ENCODE measurements at places on chromosomes 6 and 20.
A peak's percentile ranks its signal among the peaks of the same experiment; 100 is the strongest.

- DNase-seq = no peak
These were observed 30.4 kb downstream of the TM9SF4 start for GRCh38 chr20:32139947-32140346.

DNA sequence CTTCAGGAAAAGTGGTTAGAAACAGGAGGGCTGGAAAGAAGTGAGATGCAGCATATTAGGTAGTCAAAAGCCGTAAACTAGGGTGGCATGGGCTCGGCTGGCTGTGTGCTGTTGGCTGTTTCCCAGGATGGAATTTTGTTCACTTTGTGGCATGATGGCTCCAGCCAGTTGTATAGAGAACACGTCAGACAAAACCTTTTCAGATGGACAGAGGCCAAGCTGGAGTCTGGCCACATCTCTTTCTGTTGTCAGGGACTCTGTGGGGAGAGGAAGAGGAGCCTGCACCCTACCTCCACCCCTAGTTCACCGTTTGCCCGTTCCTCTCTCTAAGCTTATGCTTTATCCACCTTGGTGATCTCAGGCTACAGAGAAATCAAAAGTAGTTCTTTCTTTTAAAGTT lies 22.0 kb downstream of the C6orf89 start:
- DNase-seq = no peak

DNA sequence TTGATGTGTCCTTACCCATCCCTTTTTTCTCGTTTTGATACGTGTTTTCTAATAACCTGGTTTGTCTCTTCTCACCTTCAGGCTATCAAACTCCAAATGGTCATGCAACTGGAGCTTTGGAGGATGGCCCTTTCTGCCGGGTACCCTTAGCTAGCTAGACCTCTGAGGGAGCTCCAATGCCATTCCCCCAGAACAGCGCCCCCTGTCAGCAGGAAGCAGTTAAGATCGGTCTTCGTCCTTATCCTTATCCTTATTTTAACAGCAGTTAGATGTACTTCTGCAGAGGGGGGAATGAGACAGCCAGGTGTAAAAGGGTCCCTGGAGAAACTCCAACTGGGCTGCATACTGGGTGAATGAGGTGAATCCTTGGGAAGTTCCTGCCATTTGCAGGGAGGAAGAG lies 37.2 kb downstream of the SEL1L2 start:
- DNase-seq = no peak

- DNase-seq = no peak
These were observed 116.9 kb downstream of the GMPR start for GRCh38 chr6:16355238-16355637.

- peak; percentile 71 for DNase-seq
These were observed 25.2 kb downstream of the TRAM2 start for GRCh38 chr6:52551483-52552277.

DNA sequence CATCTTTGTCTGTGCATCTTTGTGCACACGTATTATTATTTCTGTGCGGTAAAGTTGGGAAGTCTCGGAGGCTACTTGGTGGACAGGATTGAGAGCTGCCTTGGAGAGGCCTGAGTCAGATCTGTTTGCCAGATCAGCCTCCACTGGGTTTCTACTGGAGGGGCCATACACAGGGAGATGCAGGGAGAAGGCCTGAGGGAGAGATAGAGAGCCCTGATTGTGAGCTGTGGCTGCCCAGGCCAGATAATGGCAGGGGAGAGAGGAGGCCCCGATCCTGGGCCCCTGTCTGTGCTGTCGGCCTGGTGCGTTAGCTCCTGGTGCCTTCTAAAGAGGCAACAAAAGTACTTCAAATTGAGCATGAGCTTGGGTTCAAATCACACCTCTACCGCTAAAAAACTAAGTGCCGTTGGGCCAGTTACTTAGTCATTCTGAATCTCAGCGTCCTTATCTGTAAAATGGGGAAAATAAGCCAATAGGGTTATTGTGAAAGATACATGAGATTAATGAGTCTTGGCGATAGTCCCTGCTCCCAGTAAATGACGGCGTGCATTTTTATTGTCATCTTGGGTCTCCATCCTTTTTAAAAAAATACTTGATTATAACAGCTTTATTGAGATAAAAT lies 27.6 kb upstream of the ADA start:
- no peak for DNase-seq

- DNase-seq = no peak
These were observed 251.6 kb downstream of the KCNQ5 start for GRCh38 chr6:72873433-72873832.

GRCh38 chr20:31979713-31980426 lies 11.9 kb downstream of the XKR7 start:
- DNase-seq = no peak

- no peak for DNase-seq
These were observed 152.5 kb downstream of the IBTK start for GRCh38 chr6:82095091-82095490.

GRCh38 chr20:55953201-55953600 lies 52.1 kb downstream of the CBLN4 start:
- no peak for DNase-seq

GRCh38 chr20:37821696-37822095 lies 81.2 kb upstream of the VSTM2L start:
- no peak for DNase-seq

DNA sequence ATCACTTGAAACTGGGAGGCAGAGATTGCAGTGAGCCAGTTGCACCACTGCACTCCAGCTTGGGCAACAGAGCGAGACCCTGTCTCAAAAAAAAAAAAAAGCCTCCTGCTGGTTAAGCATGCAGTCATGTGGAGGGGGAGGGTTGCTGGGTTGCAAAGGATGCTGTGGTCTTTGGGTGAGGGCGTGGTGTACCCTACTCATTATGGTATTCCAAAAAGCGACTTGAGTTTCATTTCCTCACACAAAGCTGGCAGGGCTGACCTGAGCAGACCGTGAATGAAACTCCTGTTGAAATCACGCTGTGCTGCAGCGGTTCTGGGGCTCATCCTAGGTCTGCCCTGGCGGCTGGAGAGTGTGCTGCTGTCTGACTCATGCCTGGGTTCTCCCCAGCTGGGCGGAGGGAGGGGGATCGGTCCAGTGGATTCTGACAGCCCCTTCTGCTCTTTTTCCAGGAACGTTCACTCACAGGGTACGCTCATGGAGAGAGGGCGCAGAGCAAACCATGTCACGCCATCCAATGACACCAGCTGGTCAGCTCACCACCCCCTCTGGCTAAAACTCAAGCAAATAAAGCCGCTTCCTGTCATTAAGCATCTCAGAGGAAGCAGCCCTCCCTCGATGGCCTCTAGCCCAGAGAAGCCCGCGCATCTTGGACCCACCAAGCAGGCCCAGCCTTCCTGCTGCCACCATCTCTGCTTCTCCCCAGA lies 166.2 kb downstream of the SCML4 start:
- DNase-seq = no peak

DNA sequence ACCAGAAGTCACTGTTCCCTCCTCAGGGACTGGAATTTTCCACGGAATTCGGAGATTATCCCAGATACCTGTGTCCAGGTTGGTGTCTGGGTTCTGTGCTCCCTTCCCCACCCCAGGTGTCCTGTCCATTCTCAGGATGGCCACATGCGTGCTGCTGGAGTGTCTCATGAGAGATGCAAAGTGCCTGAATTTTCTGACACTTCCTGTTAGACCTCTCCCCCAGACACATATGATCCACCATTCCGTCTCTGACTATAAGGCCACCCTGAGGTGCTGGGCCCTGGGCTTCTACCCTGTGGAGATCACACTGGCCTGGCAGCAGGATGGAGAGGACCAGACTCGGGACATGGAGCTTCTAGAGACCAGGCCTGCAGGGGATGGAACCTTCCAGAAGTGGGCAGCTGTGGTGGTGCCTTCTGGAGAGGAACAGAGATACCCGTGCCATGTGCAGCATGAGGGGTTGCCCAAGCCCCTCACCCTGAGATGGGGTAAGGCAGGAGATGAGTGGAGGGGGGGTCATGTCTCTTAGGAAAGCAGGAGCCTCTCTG lies 14.4 kb upstream of the HLA-A start:
- DNase-seq = no peak

DNA sequence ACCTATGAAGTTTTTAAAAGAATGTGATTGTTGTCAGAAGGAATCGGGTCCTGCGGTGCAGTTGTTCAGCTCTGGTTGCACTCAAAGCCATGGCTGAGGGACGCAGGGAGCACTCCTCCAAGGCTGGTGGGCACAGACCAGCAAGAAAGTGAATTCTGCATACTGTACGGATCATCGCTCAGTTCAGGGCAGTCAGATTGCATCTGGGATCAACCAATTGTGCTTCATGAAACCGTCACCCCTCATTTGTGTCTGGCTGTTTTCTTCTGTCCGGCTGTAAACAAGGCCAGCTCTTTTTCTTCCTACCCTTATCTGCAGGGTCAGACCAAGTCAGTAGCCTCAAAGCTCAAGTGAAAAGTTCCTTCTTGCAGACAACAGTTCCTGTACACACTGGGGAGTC lies 478.3 kb downstream of the TFAP2A start:
- no peak for DNase-seq

GRCh38 chr6:100336876-100337275 lies 127.8 kb downstream of the SIM1 start:
- no peak for DNase-seq

- DNase-seq = no peak
These were observed 32.4 kb downstream of the EZR start for GRCh38 chr6:158786645-158787304.

- DNase-seq = no peak
These were observed 150.4 kb downstream of the MRPL14 start for GRCh38 chr6:43976706-43977403.

DNA sequence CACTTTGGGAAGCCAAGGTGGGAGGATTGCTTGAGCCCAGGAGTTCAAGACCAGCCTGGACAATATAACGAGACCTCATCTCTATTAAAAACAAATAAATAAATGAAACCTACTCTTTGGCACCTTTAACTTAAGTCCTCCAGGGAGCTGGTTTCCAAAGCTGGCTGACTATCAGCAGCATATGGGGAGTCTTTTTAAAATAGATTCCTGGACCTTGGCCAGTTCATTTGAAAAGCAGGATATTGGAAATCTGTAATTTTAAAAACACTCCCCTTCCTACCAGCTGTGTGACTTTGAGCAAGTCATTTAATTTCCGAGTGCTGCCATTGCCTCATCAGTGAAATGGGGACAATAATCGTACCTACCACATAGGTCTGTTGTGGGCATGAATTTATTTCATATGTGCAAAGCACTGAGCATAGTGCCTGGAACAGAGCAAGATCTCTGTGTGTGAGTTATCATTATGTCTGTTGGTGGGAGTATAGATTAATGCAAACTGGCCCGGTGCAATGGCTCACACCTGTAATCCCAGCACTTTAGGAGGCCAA lies 40.9 kb upstream of the PTPN1 start:
- DNase-seq = no peak
